ENCODE measurements at places on chromosomes 11 and 22.

GRCh38 chr22:47209547-47210023 lies 447.1 kb downstream of the TBC1D22A start:
- DNase-seq = no peak

- no peak for DNase-seq
Observed at GRCh38 chr11:13229136-13229535, 48.5 kb upstream of the BMAL1 start.

DNA sequence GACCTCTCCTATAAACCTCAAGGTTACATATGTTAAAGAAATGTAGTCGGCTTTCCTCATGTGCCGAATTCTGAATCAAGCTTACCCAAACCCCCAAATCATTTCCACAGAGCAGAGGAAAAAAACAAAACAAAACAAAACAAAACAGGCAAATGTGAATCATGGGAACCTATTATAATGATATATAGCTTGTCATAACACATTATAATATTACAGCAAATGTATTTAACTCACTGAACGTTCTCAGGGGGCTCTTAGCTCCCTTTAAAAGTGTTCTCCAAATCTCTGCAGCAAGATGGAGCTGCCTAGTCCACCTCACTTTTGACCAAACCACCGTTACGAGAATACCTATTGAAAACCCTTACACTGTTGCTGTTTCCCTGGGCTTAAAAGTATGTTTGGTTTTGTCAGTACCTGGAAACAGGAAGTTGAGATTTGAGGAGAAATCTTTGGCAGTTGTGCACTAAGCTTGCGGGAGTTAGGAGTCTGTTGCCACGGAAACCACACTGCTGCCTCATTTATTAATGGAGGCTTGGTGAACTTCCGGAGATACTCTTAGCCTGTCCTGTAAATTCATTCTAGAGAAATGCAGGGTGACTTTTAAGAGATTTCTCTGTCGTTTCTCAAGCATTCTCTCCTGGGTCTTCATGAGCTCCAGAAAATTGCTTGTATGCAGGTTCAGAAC lies 167.0 kb upstream of the RASSF10 start:
- no peak for DNase-seq

DNA sequence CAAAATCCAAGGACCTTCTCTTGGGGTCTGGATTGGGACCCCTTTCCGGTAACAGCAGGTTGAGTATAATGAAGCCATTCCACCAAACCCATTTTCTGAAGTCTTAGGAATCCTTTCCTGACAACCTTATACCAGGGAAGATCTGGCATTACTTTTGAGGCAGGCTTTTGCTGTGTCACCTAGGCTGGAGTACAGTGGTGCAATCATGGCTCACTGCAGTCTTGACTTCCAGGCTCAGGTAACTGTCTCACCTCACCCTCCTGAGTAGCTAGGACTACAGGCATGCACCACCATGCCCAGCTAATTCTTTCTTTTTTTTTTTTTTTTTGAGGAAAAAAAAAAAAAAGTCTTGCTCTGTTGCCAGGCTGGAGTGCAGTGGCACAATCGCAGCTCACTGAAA lies 55.8 kb upstream of the TREH start:
- no peak for DNase-seq

GRCh38 chr11:67548555-67549110 lies 25.4 kb upstream of the CABP2 start:
- DNase-seq = no peak

DNA sequence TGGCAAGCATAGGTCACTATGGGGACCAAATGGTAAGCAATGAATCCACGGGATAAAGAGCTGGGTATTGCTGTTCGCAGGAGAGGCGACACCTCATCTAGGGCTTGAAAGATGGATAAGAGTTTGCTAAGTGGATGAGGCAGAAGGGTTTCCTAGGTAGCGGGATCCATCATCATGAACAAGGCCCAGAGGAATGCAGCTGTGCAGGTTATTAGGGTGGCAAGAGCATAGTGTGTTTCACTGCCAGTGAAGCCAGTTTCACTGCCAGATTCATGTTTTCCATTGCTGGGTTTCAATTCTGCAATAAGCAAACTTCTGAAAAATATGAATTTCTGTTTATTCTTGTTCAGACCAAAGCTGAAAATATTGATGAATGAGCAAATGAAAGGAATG lies 27.2 kb downstream of the WEE1 start:
- no peak for DNase-seq

GRCh38 chr11:95132956-95133355 lies 43.3 kb downstream of the ENDOD1 start:
- DNase-seq = no peak

DNA sequence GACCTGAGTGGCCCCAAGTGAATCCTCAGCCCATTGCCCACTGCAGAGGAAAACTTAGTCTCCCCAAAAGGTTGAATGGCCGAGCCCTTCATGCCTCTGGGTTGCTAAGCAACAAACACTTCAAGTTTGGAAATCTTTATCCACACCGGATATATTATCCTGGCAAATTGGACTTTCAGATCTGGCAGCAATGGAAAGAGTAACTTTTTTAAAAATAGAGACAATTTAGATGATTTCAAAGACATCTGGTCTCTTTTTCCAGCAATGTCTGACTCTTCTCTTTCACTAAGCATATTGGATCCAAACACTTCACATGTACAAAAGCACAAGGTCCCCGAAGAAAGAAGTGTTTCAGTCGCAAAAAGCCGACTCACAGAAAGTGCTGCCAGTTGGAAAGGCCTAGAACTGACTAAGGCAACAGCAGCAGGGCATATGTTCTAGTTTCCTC lies 505.3 kb downstream of the SOX6 start:
- DNase-seq = no peak
